ENCODE measurements at places on chromosomes 7 and 10. TPM values are rescaled to one million over a fixed set of nuclear protein-coding genes. Genes with fewer than 3 reads are reported as not detected.

GRCh38 chr7:149865437-149865836 is 8.3 kb upstream of the ATP6V0E2 start:
- no peak for DNase-seq

The NEURL1 gene
- total RNA-seq: 0.14 TPM

GRCh38 chr7:106070567-106071254 is 41.4 kb downstream of the SYPL1 start:
- no peak for DNase-seq

DNA sequence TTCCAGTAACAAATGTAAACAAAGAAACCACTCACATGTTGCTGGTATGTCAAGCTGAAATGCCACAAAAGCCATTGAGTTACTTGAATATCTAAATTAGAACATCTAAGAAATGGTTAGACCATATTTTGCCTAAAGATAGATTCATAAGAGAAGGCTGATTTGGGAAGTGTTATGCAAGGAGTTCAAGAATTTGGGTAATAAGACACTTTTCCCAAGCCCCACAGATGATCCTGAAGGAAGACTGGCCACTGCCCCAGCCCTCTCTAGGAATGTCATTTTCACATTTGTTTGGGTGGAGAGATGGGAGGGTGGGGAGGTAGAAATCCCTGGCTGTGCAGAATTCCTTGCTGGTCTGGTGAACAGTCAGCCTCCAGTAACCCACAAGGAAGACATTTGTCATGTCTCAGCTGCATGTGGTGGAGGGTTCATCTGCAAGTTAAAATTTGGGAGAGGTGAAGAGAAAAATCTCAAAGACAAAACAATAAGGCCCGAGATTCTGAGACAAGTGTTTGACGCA is 427.2 kb upstream of the KLF6 start:
- DNase-seq: no peak

The TMEM120A gene
- 11.5 TPM for total RNA-seq

DNA sequence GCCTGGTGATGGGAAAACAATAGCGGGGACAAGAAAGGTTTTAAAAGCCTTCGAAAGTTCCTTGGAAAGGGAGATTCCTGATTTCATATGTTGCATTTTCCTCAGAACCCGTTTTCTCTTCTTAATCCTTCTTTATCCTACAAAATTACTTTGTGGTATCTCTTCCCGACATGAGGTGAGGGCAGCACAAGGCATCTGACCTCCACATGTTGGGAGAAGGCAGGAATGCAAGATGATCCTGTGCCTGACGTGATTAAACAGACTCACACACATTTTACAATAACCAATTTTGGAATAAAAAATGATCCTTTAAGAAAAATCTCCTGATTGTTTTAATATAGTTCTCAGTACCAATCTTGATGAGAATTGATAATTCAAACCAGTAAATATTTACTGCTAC is 153.3 kb upstream of the MKLN1 start:
- DNase-seq: no peak

The BUD31 gene
- 211 TPM for total RNA-seq

DNA sequence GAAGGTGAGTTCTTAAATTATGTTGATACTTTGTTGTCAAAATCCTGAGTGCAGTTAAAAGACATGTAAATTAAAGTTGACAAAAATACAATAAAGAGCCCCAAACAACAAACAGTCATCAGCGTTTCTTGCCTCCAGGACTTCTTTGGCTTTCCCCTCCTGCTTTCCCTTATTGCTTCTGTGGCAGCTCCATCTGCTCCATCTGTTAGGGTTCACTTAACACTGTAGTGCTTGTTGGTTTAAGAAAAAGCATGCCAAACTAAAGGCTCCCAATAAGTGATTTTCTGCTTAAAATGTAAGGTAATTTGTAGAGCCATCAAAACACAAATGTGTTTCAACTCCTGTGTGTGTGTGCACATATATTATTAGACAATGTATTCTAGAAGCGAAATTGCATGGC is 254.3 kb upstream of the GNAI1 start:
- no peak for DNase-seq

DNA sequence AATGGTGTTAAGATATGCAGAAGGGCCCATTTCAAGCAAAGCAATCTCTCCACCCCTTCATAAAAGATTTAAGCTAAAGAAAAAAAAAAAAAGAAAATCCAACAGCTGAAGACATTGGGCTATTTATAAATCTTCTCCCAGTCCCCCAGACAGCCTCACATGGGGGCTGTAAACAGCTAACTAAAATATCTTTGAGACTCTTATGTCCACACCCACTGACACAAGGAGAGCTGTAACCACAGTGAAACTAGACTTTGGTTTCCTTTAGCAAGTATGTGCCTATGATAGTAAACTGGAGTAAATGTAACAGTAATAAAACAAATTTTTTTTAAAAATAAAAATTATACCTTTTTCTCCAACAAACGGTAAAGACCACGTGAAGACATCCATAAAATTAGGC is 28.6 kb downstream of the PPP3CB start:
- no peak for DNase-seq

- no peak for DNase-seq
Observed at GRCh38 chr10:3131098-3131497, 41.5 kb downstream of the PITRM1 start.

The SORCS1 gene
- 0.20 TPM for total RNA-seq

DNA sequence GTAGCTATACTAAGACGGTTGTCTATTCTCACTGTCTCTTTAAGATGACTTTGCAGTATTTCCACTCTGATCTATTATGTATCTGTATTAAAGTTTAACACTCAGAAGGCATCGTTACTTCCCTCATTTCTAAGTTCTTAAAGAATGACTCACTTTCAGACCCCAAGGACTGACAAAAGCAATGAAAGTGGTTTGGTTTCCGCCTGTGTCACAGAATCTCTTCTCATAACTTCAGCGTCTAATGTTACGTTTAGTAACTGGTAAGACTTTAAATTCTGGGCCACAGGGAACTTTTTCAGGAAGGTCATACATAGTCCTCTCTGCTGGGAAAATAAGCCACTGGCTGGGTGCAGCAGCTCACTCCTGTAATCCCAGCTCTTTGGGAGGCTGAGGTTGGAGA is 892.0 kb upstream of the AUTS2 start:
- peak; percentile 28 for DNase-seq

- no peak for DNase-seq
Observed at GRCh38 chr10:117480097-117480496, 62.4 kb upstream of the EMX2 start.

- DNase-seq: no peak
Observed at GRCh38 chr7:23117841-23118240, 12.3 kb downstream of the KLHL7 start.

- peak; percentile 5 for DNase-seq
Observed at GRCh38 chr10:50501478-50501877, 122.3 kb downstream of the SGMS1 start.

The ANKRD61 gene
- total RNA-seq: 0.72 TPM

The ARHGAP12 gene
- total RNA-seq: 35.9 TPM

The GPR37 gene
- 3.8 TPM for total RNA-seq

The FKBP9 gene
- total RNA-seq: 146 TPM

DNA sequence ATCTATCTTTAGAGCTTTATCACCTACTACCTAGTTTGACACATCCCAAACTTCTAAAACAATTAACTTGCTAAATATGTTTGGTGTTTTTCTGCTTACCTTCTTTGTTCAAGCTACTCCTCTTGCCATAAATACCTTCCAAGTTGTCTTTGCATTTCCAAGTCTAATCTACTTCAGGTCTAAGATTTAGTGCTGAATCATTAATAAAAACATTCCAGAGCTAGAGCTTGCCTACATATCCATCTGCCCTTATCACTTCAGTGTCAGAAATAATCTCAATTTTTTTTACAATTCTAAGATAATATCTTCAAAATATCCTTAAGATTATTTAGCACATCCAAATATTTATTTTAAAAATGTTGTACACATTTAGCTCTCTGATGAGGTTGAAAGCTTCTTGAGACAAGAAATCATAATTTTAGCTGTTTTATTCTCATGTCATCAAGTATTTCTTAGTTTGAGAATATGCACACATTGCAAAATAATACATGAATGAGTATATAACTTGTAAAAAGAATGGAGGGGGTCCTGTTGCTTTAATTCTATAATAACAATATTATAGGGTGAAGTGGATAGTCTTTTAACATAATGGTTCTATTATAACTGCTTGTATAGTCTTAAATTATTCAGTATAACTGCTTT is 466.3 kb downstream of the SEMA3D start:
- no peak for DNase-seq

- peak; percentile 15 for DNase-seq
Observed at GRCh38 chr7:18648849-18649758, 153.6 kb downstream of the HDAC9 start.

The TMEM236 gene
- 0.17 TPM for total RNA-seq

GRCh38 chr10:29737074-29737593 is 102.4 kb upstream of the SVIL start:
- no peak for DNase-seq

DNA sequence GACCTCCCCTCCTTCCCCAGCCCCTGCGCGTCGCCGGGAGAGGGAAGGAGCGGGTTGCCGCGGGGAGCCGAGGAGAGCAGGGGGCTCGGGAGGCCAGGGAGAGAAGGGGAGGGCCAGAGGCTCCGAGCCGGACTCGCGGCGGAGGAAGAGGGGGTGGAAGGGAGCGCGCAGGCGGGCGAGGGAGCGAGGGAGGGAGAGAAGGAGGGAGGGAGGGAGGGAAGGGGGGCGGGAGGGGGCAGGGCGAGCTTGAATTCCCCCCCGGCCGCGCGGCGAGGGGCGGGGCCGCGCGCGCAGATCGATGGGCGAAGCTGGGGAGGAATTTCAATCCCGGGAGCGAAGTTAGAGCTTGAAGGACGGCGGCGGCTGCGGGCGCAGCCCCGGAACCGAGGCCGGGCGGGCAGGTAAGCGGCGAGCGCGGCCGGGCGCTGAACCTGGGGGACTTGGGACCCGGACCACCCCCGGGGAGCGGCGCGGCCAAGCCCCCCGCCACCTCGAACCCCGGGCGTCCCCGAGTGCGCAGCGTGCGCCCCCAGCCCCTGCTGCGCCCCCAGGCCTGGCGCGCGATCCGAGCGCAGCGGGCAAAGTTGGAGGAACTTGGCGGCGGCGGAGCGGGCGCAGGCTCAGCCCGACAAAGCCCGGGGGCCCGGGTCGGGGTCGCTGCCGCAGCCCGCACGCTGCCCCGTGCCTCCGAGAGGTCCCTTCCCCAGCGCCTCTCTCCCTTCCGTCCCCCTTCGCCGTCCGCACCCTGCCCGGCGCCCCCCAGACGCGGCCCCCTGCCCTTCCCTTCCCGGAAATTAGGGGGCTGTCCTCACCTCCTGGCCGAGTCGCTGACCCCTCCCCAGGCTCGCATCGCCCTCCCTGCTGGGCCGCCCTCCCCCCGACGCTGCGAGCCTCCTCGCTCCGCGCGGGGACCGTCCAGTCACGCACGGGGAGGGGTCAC is at the start of gene ELFN1:
TSS of gene ELFN1 (plus strand) at position 324 of the 940 bp plus-strand sequence. CDS start 74,320 bp downstream, outside the sequence.
- no peak for DNase-seq

DNA sequence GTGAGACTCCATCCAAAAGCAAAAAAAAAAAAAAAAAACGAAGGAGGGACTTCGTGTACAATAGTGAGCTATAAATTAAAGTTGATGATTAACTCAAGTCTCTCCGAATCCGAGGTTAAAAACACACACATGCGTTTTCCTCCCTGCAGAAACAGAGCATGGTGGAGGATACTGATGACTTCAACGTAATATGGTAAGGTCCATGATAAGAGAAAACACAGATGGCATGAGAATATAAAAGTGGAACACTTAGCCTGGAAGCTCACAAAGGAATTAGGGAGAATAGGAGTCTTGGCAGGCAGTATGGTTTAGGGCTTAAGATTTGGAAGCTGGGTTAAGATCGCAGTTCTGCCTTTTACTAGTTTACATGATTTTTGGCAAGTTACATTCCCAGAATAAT is 20.1 kb upstream of the GSTK1 start:
- no peak for DNase-seq

GRCh38 chr10:75029857-75030256 is 81.6 kb upstream of the SAMD8 start:
- DNase-seq: no peak

DNA sequence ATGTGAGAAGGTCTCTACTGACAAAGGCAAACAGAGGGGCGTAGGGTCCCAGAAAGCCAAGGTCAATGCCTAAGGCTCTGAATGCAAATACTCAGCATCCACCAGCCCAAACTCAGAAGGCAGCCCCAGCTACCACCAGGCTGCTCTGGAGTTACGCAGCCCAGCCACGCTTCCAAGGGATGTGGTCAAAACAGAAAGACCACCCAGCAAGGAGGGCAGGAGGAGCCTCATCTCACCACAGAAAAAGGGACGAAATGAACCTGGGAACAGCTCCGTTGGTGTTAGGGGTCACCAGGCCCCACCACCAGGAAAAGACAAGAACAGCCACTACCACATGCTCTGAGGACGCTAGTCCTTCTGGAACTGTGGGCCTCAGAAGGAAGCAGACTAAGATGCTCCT is 65.1 kb downstream of the CTBP2 start:
- DNase-seq: no peak

The NEUROG3 gene
- not detected for total RNA-seq

GRCh38 chr7:23027261-23027660 is 13.3 kb upstream of the HYCC1 start:
- DNase-seq: no peak

GRCh38 chr7:93315896-93316295 is 83.7 kb downstream of the VPS50 start:
- DNase-seq: no peak

The PON3 gene
- 0.77 TPM for total RNA-seq

DNA sequence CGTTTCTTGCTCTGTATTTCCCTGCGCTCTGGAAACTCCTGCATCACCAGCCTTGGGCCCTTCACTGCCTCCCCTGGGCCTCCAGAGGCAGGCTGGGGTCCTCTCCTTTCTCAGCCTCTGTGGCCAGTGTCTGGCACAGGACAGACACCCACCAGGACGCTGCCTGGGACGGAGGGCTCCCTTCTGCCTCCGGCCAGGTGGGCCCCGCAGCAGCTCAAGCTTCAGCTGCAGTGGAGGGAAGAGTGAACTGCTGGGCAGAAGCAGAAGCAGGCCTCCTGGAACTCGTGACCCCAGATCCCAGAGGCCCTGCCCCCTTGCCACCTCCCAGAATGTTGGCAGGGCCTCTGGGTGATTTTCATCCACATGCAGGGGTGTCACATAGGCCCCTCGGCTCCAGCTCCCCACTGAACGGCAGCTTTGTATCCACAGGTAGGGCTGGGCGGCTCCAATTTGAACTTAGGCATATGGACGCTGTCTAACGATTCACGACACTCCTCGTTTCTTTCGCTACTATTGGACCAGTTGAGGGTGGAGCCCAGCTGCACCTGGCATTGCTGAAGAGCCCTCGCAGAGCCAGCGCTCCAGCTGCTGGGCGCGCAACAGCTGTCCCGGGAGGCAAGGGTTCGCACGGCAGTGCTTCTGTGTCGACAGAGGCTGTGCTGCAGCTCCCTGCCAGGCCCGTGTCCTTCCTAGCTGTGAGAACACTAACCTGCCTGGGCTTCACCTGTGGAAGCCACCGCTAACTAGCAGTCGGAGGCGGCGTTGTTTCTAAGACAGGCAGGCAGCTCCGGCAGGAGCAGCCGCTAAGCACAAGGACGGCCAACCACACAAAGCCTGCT is 18.4 kb upstream of the GPR146 start:
- DNase-seq: no peak

GRCh38 chr10:5540080-5540479 is 15.3 kb downstream of the CALML3 start:
- DNase-seq: no peak

The CDK13 gene
- total RNA-seq: 50.3 TPM

- DNase-seq: no peak
Observed at GRCh38 chr10:44963772-44964633, 4.4 kb downstream of the RASSF4 start.

All from NCI-H460 (cell line).